ENCODE measurements at places on chromosomes 12 and 14.

DNA sequence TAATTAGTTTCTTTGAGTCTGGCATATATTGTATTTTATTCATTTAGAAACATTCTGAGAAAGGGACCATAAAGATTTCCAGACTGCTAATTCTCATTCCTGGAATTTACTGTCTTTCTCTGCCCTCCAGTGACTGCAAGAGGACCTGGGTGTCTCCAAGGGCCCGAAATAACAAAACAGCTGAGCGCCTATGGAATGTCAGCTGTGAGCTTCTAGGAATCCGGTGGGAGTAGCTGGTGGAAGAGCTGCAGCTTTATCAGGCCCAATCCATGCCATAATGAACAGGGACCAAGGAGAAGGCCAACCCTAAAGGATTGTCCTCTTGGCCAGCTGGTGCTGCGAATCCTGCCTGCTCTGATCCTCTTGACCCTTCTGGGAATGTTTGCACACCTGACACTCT lies 31.9 kb downstream of the RDH12 start:
- no peak for DNase-seq

- DNase-seq = no peak
These were observed 49.4 kb downstream of the LRRC9 start for GRCh38 chr14:59969319-59969718.

DNA sequence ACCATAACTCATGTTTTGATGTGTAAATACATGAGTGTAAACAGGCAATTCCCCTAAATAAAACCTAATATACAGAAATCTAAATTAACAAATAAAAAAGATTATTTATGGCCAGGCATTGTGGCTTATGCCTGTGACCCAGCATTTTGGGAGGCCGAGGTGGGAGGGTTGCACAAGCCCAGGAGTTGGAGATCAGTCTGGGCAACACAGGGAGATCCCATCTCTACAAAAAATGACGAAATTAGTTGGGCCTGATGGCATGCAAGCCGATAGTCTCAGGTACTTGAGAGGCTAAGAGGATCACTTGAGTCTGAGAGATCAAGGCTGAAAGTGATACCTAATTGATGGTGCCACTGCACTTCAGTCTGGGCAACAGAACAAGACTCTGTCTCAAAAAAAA lies 48.7 kb downstream of the BCAT1 start:
- no peak for DNase-seq

GRCh38 chr14:90301668-90302090 lies 30.1 kb downstream of the NRDE2 start:
- DNase-seq = no peak

DNA sequence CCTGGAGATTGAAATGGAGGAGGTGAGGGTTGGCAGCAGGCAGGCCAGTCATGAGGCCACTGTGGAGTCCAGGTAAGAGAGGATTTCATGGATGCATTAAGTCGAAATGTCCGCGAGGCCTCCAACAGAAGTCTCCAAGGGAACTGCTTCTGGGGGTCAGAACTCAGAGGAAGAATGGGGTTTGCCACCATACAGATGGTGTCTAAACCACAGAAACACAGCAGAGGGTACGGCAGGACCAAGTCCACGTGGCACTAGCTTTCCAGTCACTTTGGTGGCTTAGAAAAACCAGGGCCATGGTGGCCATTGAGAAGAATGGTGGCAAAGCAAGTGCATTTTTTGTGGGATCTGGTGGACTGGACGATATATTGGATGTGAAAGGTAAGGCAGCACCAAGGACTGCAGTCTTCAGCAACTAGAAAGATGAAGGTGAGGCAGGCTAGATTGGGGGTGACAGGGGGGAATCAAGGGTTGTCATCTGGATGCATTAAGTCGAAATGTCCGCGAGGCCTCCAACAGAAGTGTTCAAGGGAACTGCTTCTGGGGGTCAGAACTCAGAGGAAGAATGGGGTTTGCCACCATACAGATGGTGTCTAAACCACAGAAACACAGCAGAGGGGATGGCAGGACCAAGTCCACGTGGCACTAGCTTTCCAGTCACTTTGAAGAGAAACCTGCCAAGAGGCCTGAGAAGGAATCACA lies 22.5 kb upstream of the TMEM106C start:
- DNase-seq = no peak

- DNase-seq = no peak
These were observed 8.1 kb upstream of the ZNF385A start for GRCh38 chr12:54392485-54393206.

DNA sequence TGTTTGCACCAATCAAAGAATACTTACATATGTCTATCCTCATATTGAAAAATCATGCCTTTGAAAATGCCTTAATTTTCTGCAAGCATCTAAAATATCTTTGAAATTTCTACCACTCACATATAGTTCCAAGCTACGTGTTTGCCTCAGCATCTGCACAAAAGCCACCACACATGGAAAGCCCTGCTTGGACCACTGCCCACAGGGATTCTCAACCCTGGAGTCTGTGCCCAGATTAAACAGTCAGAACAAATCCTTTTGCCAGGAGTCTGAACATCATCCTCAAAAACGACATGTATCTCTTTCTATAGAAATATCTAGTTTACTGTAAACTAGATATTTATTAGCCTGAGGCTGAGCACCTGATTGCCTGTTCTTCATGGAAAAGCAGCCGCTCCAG lies 32.6 kb downstream of the ARMH4 start:
- DNase-seq = no peak

DNA sequence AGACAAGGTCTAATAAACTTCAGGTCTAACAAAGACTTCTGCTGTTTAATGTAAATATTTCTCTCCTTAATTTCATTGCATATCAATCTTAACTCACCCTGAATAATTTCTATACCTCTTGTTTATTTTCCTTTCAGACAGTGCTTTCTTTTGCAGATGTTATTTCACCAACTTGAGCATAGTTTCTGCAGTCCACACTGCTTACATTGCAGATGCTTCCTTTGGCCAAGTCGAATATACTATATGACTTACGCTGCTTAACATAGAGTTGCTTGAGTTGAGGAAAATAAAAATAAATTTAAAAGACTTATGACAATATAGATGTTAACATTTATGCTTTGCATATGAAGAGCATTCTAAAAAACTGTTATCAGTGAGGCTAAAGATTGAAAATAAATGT lies 217.7 kb downstream of the PTPRO start:
- no peak for DNase-seq

All from mucosa of gallbladder (tissue), 1 donor.